ENCODE measurements at places on chromosomes 16 and 17.
A peak's percentile ranks its signal among the peaks of the same experiment; 100 is the strongest.

DNA sequence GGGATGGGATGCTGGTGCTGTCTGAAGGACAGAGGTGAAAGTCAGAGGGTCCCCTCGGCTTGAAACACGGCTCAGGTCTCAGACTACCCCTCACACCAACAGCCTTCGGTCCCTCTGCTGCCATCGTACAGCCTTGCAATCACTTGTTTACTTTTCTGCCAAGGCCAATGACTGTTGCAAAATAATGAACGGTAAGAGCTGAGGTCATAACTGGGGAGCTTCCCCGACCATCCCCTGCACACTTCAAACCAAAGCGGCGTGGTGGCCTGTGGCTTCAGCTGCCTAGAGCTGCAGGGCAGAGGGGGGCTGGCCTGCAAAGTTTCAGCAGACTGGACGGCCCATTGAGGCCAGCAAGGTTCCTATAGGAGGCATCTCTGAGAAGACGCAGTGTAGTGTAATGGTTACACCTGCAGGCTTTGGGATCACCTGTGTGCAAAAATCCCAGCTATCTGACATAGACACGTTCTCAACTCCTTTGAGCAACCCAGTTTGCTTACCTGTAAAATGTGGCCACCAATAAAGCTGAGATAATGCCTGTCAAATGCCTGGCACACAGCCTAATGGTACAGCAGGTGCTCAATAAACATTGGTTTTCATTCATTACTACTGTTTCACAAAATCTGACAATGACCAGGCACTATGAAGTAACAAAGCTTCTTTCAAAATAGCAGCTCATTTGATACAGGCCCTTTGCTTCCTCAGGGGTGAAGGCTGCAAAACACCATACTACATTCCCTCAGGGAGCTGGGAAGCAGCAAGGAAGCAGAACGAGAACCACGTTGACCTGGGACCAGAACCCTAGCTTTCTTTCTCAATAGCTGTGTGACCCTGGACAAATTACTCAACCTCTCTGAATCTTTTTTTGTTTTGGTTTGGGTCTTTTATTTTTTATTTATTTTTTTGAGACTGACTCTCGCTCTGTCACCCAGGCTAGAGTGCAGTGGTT is 5.0 kb downstream of the PAM16 start:
- no peak for DNase-seq

- DNase-seq, result no peak
Measured at GRCh38 chr16:49560004-49560830, 186.6 kb downstream of the C16orf78 start.

DNA sequence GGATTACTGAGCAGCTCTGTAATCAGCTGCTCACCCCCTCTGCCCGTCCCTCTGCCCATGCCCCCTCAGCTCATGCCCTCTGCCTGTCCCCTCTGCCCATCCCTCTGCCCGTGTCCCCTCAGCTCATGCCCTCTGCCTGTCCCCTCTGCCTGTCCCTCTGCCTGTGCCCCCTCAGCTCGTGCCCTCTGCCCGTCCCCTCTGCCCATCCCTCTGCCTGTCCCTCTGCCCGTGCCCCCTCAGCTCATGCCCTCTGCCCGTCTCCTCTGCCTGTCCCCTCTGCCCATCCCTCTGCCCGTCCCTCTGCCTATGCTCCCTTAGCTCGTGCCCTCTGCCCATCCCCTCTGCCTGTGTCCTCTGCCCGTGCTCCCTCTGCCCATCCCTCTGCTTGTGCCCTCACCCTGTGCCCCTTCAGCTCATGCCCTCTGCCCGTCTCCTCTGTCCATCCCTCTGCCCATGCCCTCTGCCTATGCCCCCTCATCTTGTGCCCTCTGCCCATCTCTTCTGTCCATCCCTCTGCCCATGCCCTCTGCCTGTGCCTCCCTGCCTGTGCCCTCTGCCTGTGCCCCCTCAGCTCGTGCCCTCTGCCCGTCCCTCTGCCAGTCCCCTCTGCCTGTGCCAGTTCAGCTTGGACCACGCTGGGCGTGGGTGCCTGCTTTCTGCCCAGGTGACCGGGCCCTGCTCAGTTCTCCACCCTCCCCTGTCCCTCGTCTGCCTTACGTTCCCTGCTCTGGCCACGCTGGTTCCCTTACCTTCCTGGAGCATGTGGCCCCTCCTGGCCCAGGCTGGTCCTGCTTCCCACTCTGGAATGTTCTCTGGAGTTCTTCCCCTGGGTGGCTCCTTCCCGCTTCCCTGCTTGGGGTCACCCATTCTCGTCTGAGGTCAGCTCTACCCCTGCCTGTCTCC is 97.6 kb downstream of the NPIPB11 start:
- no peak for DNase-seq

DNA sequence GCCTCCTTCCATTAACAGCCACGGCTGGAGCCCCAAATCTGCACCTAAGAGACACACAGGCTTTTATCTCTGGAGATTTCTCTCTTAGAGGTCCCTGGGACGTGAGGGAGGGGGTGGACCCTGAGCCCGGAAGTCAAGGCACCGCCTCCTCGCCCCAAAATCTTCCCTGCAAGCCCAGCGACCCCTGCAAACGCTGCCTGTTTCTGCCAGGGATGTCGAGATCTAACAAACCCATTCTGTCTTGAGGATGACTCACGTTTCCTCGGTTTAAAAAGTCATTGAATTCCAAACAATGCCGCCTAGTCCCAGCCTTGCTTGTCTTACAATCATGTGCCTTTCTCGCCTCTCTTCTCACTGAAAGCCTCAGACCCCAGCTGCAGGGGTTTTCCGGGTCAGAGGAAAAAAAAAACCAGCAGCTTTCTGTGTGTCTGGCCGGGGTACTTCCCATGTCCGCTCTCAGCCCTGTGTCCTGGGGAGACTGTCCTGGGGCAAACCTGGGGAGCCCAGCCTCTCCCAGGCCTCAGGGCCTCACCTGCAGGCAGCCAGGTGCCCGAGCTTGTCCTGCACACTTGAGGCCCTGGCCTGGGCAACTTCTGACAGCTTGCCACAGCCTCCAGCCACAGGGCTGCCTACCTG is 15.4 kb downstream of the ARL2BP start:
- DNase-seq, result no peak

GRCh38 chr16:28863929-28864793 is 518 bp downstream of the SH2B1 start:
- peak; percentile 17 for DNase-seq

Measured in CD4-positive, CD25-positive, alpha-beta regulatory T cell (primary cell).